GM13977 (cell line): ENCODE measurements at places on chromosomes 3 and 15.

- DNase-seq, result no peak
Measured at GRCh38 chr3:45568848-45569762, 25.4 kb upstream of the LIMD1 start.

- no peak for DNase-seq
Measured at GRCh38 chr3:122810734-122811133, 15.9 kb downstream of the SLC49A4 start.

- DNase-seq, result no peak
Measured at GRCh38 chr3:115671761-115672455, 48.6 kb downstream of the GAP43 start.

GRCh38 chr3:76683256-76683655, 356.6 kb upstream of the ROBO2 start:
- no peak for DNase-seq

DNA sequence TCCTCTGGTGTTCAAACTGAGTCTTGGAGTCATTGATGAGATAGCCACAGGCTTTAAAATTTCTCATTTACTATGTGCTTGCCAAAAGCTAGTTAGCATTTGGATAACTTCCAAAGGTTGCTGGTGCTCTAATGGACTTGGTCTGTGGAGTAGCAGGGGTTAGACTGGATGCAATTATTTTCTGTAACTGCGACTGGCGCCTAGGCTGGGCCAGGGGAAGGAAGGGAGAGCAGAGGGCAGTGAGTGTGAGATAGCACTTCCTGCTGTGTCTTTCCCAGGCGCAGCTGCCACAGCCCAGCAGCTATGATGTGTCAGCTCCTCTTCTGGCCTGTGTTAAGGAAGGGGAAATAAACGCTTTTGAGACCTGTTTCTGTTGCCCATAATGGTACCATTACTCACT, 98.6 kb downstream of the MYRIP start:
- no peak for DNase-seq

- DNase-seq, result no peak
Measured at GRCh38 chr3:124007186-124007585, 15.3 kb upstream of the ROPN1 start.
